T-helper 17 cell (primary cell): ENCODE measurements at places on chromosomes 11 and 22. TPM values are rescaled to one million over a fixed set of nuclear protein-coding genes. Genes with fewer than 3 reads are reported as not detected.

GRCh38 chr11:623999-624704 lies 603 bp downstream of the CDHR5 start:
- no peak for DNase-seq

- DNase-seq, result no peak
Measured at GRCh38 chr11:46026606-46027293, 94.5 kb downstream of the PHF21A start.

- no peak for DNase-seq
Measured at GRCh38 chr11:102347462-102348370, 702 bp downstream of the BIRC2 start.

Gene LBHD1
- 12.0 TPM for total RNA-seq

DNA sequence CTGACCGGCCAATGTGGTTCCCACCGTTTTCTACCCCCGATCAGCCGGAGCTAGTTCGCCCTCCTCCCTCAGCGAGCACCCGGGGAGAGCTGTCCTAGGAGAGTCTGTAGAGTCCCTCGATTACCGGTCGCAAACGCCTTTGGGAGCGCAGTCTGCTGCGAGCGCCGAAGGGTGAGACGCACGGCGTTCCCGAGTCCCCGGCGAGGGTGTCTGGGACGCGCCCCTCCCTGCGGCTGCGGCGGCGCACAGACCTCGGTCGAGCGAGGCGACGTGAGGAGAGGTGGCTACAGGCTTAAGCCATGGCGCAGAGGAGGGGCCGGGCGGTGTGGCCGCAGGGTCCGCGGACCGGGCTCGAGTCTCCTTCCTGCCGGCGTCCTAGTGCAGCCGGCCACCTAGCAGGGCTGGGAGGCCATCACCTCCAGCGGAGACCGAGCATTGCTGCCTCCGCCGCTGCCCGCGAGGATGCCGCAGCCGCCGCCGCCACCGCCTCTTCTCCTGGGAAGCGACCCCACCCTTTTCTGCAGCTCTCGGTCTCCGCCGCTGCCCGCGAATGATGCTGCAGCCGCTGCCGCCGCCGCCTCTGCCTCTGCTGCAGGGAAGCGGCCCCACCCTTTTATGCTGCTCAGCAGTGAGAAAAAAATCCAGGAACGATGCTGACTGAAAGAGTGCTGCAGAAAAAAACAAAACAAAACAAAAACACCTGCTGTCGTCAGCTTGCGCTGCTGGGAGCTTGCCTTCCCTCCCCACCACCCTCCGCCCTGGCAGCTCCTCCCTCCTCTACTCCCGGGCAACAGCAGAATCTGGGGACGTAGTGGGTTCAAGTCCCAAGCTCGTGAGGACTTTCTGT lies at the start of gene MAP6:
MAP6 (minus strand) TSS at position 588 of the 847 bp plus-strand sequence. CDS start 669 bp downstream, outside the sequence.
- DNase-seq, result no peak

- DNase-seq, result no peak
Measured at GRCh38 chr11:97231231-97231630, 841.4 kb downstream of the JRKL start.

DNA sequence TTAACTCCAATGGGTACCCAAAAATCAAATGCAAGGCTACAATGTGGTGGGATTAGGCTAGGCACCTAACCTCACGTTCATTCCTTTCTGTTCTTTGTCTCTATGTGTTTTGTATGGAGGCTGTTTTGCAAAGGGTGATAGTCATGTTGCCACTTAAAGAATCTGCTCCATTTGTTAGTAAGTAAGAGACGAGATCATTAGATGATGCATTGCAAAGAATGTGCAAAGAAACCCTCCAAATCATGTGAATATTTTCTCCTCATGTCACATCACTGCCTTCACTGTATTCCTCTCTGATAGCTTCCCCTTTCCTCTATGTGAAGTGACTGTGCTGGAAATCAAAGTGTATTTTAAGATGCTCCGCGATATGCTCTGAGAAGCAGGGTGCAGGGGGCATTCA lies 11.9 kb downstream of the SYT13 start:
- no peak for DNase-seq

Gene IFITM10
- 0.78 TPM for total RNA-seq
